ENCODE measurements at places on chromosomes 16 and 17. TPM values are rescaled to one million over a fixed set of nuclear protein-coding genes. Genes with fewer than 3 reads are reported as not detected.

Gene KRT28
- total RNA-seq: not detected

Gene OTOP2
- 0.71 TPM for total RNA-seq

Gene GGT6
- 1.00 TPM for total RNA-seq

Gene DNAH9
- 2.9 TPM for total RNA-seq

Gene HEATR9
- total RNA-seq: not detected

Gene KRTAP17-1
- not detected for total RNA-seq

Gene MYH2
- 0.05 TPM for total RNA-seq

Gene DBNDD1
- 12.5 TPM for total RNA-seq

Gene CIBAR2
- not detected for total RNA-seq

Gene KRTAP2-2
- not detected for total RNA-seq

Gene P2RX5
- 1.2 TPM for total RNA-seq

Gene TRIM47
- 11.6 TPM for total RNA-seq

Gene ADGRG3
- total RNA-seq: 0.05 TPM

Gene SCN4A
- 0.75 TPM for total RNA-seq

Gene MYOCD
- 1.3 TPM for total RNA-seq

Gene TMEM92
- total RNA-seq: 0.97 TPM

Gene GDPD3
- 3.0 TPM for total RNA-seq

Gene EVPLL
- not detected for total RNA-seq

Gene ZNF213
- 6.7 TPM for total RNA-seq

Gene ZFP3
- 0.41 TPM for total RNA-seq

Gene TP53TG3D
- 0.39 TPM for total RNA-seq

Gene ARL5C
- total RNA-seq: 0.14 TPM

Gene KRT16
- total RNA-seq: 0.38 TPM

Gene AANAT
- 0.81 TPM for total RNA-seq

Gene BCL6B
- 2.5 TPM for total RNA-seq

Gene ZNF469
- total RNA-seq: 1.2 TPM

Measured in motor neuron (in vitro differentiated cells).